Stimulated activated CD8-positive, alpha-beta memory T cell treated with anti-CD3 and anti-CD28 coated beads, Interleukin-4, amount 100 ng/mL, for 24 hours (primary cell): ENCODE measurements at places on chromosomes 2 and 18.

GRCh38 chr2:69975136-69975852 lies 13.9 kb upstream of the ASPRV1 start:
- no peak for DNase-seq

GRCh38 chr2:120842456-120843439 lies 107.1 kb downstream of the GLI2 start:
- DNase-seq, result no peak

DNA sequence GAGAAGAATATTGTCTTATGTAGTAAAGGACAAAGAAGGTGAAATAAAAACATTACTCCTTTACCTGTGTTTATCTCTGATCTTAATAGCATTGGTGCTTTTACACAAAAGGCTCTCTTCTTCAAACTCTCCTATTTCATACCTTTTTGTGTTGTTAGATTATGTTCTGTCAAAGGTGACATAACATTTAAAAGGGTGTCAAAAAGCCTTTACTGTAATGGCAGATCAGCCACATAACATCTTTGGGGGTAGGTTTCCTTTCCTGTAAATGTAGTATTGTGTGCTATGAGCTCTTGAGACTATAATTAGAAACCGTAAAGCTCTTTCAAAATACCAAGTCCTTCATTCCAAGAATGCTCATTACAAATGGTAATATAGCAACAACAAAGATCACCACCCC lies 400.1 kb downstream of the LNPK start:
- no peak for DNase-seq

DNA sequence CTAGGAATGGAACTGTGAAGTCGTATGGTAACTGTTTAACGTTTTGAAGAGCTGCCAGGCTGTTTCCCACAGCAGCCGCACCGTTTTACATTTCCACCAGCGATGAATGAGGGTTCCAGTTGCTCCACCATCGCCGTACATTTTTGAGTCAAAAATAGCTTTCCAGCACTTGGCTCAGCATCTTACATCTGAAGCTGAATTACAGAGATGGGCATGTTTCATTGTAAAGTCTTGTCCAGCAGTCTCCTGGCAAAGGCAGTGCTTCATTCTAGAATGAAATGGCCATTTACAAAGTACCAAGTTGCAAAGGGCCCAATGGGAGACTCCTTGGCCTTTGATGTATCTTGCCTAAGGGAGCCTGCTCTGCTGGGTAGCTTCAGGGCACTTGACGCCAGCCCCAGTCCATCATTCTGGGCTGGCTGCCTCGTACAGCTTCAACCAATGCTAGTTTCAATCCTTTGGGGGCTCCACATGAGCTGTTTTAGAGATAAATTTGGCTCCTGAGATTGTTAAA lies 45.1 kb downstream of the ATIC start:
- DNase-seq, result no peak

DNA sequence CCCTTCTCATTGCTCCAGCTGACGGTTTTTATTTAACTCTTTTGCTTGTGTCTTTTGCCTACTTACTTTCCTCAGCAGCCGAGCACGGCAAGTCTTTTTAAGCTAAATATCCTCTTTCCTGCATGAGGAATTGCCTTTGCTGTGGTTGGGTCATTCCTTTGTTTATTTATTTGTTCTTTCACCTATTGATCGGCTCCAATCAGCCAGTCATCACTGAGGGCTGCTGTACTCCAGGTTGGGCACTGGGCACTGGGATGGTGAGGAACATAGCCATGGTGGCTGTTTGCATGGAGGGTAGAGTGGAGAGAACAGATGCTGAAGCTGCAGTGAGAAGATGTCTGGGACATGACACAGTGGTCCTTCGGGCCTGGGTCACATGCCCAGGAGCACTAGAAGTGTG lies 105.2 kb downstream of the CTIF start:
- no peak for DNase-seq

GRCh38 chr2:152440460-152440859 lies 105.5 kb downstream of the FMNL2 start:
- no peak for DNase-seq

GRCh38 chr18:46756559-46757201 lies at the start of gene ST8SIA5:
Gene ST8SIA5 (minus strand): TSS chr18:46757053. CDS start chr18:46756508, 545 bp downstream.
- no peak for DNase-seq

DNA sequence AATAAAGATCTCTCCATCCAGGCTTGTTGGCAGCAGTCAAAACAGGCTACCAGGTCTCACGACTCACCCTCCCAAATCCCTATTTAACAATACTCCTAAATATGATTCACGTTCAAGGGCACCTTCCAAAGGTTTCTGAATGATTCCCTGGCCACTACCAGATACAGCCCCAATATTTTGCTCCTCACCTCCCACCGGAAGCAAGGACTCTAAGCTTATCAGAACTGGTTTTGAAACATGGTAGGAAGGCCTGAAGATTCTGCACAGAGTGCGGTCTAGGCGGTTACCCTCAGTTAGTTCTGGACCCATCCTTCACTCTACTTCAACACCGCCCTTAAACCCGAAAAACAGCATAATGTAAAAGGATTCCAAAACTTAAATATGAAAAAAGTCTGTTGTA lies 5.2 kb downstream of the PPP4R1 start:
- no peak for DNase-seq

DNA sequence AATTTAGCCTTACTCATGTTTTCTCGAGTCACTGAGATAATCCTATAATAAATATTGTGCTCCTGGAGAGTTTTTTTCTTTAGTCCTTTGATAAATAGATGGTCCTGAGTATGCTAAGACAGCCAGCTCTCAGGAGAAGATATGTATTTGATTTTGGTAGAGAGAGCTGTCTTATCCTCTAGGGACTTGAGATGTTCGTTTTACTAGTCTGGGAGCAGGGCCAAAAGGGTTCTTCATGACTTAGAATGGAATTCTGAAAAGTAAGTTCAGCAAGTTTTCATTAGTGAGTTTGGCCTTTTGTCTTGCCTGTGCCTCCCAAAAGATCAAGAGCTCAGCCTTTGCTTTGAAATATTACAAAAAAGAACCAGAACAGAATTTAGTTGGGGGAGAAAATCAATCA lies 246.7 kb downstream of the BABAM2 start:
- no peak for DNase-seq

DNA sequence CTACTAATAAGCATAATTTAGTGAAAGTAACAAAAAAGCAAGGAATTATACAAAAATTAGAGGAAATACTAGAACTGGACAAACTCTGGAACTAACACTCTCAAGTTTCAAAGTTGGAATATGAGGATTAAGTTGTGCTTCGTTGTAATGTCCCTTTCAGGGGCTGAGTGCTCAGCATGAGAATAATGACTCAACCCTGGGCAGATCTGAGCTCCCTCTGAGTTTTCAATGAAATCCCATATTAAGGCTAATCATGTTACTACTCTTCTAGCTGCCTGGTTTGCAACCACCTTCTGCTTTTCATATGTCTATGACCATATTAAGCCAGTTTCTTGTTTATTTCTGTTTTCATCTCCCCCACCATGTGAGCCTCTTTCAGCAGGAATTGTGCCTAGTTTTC lies 274.9 kb upstream of the LRRTM4 start:
- DNase-seq, result no peak

DNA sequence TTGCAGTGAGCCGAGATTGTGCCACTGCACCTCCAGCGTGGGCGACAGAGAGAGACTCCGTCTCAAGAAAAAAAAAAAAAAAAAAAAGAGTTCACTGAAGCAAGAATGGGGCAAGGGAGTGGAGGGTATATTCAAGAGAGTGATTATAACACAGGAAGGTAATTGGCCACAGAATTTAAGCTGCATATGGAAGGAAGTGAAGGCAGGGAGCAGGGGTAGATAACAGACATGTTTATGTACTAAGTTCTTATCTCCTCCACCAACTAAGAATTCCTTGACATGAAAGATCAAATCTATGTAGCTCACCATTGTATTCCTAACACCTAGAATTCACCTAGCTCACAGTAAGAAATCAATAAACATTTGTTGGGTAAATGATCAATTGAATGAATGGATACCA lies 37.3 kb downstream of the GKN2 start:
- no peak for DNase-seq

GRCh38 chr2:137942037-137942832 lies 22.0 kb upstream of the HNMT start:
- no peak for DNase-seq

DNA sequence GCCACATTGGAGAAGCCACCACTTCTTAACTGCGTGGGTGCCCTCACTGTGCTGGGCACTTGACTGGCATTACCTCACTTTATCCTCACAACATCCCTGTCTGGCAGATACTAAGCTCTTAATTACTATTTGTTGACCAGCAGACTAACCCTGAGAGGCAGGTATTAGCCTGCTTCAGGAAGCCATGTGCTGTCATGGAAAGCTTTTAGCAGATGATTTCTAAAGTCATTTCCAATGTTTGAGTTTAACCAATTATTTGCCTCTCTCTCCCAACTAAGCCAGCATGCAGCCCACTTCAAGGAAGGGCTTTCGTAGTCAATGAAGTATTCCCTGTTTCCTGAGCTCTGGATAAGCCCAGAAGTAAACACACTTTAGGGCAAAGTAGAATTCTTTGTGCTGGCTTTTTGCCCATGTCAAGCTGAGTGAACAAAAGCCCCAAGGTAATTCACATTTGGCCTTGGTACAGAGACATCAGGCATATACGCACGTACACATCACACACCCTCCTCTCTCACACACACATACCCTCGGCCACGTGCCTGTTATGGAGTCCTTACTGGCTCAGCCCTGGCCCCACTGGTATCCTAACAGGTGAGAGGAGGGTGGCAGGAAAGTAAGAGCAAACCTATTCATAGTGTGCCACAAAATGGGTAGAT lies 108.6 kb downstream of the C1D start:
- DNase-seq, result no peak

- DNase-seq, result no peak
These were observed 117.3 kb downstream of the TTC32 start for GRCh38 chr2:19784456-19784855.

DNA sequence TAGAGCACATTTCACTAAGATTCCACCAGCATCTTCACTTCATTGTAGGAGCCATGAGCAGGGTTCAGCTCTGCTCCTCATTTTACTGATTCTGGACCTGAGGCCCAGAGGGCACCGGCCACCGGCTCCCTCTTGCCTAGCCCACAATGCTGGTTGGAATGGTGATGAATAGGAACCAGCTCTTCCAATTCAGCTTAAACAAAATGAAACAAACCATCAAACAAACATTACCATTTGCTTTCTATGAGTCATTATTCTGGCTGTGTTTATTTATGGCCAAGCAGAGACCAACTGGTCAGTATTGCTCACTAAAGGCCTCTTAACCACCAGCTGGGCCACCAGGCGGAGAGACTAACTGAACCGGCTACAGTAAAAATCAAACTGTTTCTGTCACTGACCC lies 176.7 kb downstream of the MTX2 start:
- DNase-seq, result no peak

- DNase-seq, result peak; percentile 21
These were observed 47.5 kb upstream of the SP3 start for GRCh38 chr2:174012347-174013314.

GRCh38 chr2:182652326-182652725 lies 63.7 kb upstream of the DNAJC10 start:
- DNase-seq, result no peak

- DNase-seq, result no peak
These were observed 40.6 kb downstream of the PMS1 start for GRCh38 chr2:189824694-189825396.

DNA sequence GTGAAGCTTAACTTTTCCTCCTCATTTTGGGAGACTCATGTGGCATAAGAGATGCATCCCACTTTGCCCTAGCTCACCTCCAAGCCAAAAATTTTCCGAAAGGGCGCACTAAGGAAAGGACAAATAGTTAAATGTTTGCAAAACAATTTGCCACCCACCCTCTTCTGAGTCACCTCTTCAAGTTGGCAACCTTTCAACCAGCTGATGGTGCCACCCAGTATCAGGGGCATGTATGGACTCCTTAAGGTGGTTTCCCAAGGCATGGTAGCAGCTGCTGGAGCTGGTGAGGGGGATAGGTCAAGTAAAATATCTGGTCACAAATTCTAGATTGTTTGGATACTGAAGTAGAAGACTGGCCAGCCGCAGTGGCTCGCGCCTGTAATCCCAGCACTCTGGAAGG lies 17.2 kb upstream of the ITGAV start:
- no peak for DNase-seq

- DNase-seq, result no peak
These were observed 51.5 kb downstream of the FHOD3 start for GRCh38 chr18:36348971-36349417.

GRCh38 chr18:2636126-2636631 lies 19.3 kb upstream of the SMCHD1 start:
- DNase-seq, result no peak

DNA sequence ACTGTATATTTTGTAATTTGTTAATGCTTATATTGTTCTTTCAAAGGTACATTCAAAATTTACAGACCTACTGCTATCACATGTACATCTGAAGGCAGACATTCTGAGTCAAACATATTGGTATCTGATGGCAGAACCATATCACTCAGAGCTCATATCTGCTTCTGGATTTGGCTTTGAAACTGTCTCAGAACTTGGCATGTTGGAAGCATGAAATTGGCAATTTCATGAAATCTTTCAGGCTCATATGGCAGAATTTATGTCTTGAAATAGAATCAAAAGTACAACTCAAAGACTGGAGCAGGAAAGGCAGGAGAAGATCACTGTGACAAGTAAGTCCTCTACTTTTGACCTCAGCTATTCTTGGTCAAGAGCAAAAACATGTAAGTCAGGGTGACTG lies 202.3 kb downstream of the LRP1B start:
- no peak for DNase-seq

DNA sequence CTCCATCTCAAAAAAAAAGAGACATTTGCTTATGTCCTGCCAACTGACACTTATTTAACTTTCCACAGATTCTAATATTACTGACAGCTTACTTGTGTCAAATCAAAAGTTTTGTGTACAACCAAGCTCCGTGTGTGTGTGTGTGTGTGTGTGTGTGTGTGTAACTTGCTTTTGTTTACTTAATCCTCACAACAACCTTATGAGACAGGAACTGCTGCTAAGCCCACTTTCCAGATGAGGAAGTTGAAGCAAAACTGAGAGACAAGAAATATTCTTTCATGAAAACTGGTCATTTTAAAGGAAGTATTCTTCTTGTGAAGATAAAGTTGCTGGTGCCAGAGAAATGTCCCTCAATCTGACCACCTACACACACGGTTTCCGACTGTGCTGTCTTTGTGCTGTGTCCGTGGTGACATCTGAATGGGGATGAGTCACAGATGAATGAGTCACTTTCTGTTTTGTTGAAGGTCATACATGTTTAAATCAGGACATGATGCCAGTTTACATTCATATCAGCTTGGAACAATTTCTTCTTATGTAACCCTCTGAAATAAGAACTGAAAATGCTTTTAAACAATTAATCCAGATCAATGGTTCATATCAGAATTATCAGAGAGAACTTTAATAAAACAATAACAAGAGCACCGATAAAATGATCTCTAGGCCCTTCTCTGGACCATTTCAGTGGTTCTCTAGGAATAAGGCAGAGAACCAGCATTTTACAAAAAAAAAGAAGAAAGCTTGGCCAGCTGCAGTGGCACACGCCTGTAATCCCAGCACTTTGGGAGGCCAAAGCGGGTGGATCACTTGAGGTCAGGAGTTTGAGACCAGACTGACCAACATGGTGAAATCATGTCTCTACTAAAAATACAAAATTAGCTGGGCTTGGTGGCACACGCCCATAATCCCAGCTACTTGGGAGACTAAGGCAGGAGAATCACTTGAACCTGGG lies 95.5 kb downstream of the THNSL2 start:
- no peak for DNase-seq
